ENCODE measurements at places on chromosomes 13 and 19. TPM values are rescaled to one million over a fixed set of nuclear protein-coding genes. Genes with fewer than 3 reads are reported as not detected.

DNA sequence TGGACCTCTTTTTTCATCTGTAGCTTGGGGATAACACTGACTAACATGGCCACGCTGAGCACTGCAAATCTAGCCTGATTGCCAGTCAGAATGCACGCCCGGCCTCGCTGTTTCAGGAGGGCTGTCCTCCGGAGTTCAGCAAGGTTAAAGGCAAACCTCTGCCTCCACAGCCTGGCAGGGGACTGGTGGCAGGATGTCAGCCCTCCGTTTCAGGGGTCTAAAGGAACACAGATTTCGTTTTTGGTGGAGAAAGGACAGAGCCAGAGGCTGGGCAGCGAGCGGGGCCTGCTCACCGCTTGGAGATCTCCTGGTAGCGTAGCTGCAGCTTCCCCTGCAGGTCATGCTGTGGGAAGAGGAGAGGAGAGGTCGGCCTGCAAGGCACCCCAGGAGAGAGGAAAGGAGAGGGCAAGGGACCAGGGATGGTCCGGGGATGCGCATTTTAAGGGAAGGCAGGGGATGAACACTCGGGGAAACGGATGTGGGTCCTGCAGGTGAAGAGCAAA lies 560 bp downstream of the NDUFA7 start:
- DNase-seq: no peak

DNA sequence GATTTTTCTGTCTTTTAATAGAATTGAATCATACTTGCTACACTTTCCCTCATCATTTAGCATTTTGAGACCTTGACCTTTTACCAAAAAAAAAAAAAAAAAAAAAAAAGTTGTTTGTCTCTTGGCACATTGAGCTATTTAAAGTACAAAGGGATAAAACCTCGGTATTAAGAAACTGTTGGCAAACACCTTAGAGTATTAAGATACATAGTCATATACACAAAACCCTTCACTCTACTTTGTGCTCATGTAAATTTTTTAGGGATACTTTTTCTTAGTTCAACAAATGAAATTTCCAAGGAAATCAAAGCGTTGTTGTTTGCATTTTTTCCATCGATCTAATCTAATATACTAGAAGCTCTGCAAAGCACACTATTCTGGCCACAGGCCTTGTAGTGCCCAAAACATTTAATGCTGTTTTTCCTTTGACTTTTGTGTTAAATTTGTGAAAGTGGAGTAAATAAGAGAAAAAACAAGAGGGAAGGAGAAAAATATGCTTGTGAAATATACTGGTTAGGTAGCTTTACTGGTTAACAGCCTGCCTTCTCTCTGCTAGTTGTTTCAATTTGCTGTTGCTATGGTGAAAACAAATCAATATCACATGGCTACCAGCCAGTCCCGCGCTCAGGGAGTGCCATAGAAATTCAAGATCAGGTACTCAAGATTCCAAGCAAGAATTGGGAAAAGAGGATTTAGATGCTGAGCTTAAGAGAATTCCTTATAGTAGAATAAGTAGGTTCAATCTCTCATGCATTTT lies 2.6 kb downstream of the MBNL2 start:
- DNase-seq: no peak

- no peak for DNase-seq
Observed at GRCh38 chr13:71459708-71460107, 407.3 kb downstream of the DACH1 start.

Gene GADD45B
- 90.7 TPM for total RNA-seq

GRCh38 chr19:19261350-19262189 lies 11.5 kb downstream of the TM6SF2 start:
- no peak for DNase-seq

- DNase-seq: no peak
Observed at GRCh38 chr19:40610396-40611064, 9.4 kb downstream of the LTBP4 start.

- DNase-seq: no peak
Observed at GRCh38 chr13:31943591-31943990, 88.0 kb upstream of the FRY start.

GRCh38 chr19:55633861-55634260 lies 6.9 kb upstream of the ZNF580 start:
- no peak for DNase-seq

Gene NLRP5
- not detected for total RNA-seq

- DNase-seq: no peak
Observed at GRCh38 chr13:50731400-50731799, 112.1 kb downstream of the DLEU7 start.

GRCh38 chr19:11964496-11964857 lies 363 bp upstream of the ZNF763 start:
- no peak for DNase-seq

- no peak for DNase-seq
Observed at GRCh38 chr19:28409859-28410258, 803.1 kb downstream of the UQCRFS1 start.

Gene PRR19
- total RNA-seq: 0.74 TPM

DNA sequence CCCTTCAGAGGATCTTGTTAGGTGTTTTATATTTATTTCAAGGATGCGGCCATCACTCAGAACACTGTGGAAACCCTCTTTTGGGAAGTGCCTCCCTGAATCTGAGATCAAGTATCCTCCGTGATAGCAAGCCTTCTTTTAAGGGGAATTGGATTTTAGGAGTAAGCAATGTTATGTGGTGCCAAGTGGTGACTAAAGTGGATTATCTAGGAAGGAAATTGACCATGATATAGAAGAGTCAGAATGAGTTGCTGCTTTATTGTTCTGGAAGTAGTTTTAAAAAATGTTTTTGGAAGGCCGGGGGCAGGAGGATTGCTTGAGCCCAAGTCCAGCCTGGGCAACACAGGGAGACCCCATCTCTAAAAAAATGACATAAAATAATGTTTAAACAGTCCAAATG lies 6.7 kb downstream of the ERCC5 start:
- no peak for DNase-seq

DNA sequence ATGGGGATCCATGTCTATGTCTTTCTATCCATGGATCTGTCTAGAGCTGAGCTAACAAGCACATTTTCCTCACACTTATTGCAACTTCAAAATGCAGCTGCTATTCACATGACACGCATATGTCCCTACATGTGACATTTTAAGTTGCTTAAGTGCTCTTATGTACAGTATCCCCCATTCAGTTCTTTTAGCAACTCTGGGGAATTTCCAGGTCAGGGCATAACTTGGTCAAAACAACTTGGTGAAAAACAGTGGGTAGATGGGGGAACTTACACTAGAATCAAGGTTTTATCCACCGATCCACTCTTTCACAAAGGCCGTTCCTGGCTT lies 73.0 kb downstream of the COL4A1 start:
- no peak for DNase-seq

DNA sequence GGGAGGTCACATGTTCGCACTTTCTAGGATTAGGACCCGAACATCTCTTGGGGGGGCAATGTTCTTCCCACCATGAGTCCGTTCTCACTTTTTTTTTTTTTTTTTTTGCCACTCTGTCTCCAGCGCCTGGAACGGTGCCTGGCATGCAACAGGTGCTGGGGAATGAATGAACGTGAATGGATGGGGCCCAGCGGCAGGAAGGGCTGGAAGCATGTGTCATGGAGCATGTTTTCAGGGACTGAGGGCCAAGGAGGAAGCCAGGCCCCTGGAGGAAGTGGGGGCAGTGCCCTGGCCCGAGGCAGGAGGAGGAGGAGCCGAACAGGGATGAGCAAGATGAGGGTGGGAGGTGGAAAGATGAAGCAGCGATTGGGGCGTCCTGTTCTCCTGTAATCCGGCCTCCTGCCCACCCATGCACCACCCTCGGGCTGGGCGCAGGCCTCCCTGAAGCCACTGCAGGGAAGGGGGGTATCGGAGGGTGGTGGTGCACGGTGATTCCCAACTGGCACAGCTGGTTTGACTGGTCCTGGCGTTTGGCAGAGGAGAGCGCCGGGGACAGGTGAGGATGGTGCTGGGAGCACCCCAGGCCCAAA lies 8.8 kb upstream of the SULT2B1 start:
- DNase-seq: no peak

Gene ZNF607
- total RNA-seq: 3.0 TPM

GRCh38 chr13:49938921-49939320 lies 2.8 kb upstream of the SPRYD7 start:
- DNase-seq: no peak

Gene KLK3
- total RNA-seq: not detected

DNA sequence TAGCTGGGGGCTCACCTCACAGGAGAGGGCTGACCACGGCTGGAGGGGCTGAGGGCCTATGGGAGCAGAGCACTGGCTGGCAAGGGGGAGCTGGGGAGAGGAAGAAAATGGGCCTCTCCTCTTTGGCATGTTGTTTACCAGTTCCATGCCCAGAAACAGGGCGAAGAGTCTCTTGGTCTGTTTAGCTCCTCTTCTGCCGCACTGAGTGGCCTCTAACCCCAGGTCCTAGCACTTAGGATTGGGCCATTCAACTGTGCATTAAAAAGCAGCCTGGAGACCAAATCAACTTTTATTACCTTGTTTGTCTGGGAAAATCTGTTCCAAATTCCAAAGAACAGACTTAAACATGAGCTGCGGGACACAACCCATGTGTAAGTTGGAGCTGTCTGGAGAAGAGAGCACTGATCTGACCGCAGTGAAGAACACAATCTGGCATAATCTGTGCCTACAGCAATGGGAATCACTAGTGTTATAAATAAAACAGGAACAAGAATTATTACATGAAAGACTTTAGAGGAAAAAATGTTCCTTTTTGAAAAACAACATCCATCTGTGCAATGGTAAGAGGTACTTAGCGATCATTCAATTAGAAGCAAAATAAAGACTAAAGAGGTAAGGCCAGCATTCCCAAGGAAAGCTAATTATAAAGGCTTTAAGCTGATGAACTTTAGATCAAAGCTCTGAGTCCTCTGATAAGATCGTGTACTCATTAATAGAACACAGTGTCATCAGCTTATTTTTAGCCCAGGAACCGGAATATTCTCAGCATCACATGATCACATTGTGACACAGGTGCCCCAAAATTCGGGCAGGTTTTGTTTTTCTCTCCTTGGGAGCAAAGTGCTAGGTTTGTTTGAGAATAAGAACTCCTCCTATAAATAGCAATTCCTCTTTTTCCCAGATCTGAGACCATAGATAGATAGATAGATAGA lies 243.2 kb downstream of the COL4A1 start:
- no peak for DNase-seq

DNA sequence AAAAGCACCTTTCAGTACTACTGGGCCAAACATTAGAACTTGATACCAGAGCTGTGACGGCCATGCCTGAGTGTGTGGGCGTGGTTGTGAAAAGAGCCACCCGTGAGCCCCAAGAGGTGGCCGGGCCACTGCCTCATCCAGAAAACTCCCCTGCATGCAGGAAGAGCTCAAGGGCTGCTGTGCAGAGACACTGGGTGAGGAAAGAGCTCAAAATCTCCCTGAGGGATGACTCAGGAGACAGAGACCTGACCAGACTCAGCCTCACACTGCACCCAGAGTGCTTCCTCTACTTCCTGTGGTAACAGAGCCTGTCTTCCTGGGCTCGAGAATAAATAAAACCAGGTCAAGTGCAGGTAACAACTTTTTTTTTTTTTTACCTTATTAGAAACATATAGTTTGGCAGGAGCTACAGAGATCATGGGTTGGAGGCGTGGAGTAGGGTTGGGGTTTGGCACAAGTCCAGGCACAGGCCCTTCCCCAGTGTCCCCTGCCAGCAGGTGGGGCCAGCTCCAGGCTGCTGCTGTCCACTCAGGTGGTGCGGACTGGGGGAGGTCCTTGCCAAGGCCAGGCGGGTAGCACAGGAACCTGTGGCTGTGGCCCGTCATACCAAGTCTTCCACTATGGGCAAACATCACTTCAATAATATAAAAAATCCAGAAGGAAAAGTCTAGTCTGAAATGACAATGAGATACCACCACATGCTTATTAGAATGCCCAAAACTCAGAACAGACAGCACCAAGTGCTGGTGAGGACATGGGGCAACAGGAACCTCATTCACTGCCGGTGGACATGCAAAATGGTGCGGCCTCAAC lies 25.5 kb downstream of the ELL start:
- DNase-seq: peak; percentile 46

- no peak for DNase-seq
Observed at GRCh38 chr19:31334101-31334848, 15.0 kb downstream of the TSHZ3 start.

Gene IGFL2
- 0.46 TPM for total RNA-seq

- peak; percentile 89 for DNase-seq
Observed at GRCh38 chr19:797528-798414, 519 bp downstream of the PTBP1 start.

Gene FUT3
- not detected for total RNA-seq

DNA sequence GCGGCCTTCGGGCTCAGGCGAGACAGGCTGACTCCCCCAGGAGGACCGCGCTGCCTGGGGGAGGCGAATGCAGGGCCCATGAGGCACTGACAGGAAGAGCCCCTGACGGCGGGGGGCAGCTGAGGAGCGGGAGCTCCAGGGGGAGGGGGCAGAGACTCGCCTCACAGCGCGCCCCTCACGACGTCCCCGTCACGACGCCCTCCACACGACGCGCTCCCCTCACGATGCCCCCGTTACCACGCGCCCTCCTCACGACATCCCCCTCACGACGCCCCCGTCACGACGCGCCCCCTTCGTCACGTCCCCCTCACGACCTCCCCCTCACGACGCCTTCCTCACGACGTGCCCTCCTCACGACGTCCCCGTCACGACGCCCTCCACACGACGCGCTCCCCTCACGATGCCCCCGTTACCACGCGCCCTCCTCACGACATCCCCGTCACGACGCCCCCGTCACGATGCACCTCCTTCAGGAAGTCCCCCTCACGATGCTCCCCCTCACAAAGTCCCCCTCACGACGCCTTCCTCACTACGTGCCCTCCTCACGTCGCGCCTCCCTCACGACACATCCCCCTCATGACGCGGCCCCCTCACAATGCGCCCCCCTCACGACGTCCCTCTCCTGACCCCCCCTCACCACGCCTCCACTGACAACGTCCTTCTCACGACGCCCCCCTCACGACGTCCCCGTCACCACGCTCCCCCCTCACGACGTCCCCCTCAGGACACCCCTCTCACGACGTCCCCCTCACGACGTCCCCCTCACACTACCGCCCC lies 99.6 kb downstream of the ING1 start:
- DNase-seq: no peak

Gene ZNF417
- total RNA-seq: 11.4 TPM

Gene PROSER3
- total RNA-seq: 41.2 TPM

Gene KIR3DL2
- total RNA-seq: 0.64 TPM

- peak; percentile 37 for DNase-seq
Observed at GRCh38 chr19:14072535-14073260, at the start of gene MISP3. TSS of gene MISP3 (plus strand) at chr19:14072786. CDS start at chr19:14073310, 524 bp downstream.

DNA sequence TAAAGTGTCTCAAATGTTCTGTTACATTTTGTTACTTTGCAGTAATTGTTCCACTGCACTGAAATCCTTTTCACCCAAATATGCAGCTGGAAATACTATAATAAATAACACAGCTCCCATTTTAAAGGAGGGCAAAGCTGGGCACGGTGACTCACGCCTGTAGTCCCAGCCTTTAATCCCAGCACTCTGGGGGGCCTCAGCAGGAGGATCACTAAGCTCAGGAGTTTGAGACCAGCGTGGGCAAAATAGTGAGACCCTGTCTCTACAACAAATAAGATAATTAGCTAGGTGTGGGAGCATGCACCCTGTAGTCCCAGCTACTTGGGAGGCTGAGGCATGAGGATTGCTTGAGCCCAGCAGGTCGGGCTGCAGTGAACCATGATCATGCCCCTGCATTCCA lies 7.5 kb upstream of the UBAC2 start:
- no peak for DNase-seq

All from activated T-helper 2 cell treated with anti-CD3 and anti-CD28 coated beads, Interferon-gamma antibody, Interleukin-2, Interleukin-4, amounts not matched to agents 10 μg/mL and 5 μg/mL and 100 μg/mL, durations not matched to agents 14 hours and 24 hours and 36 hours (primary cell).